Stimulated activated CD8-positive, alpha-beta memory T cell treated with anti-CD3 and anti-CD28 coated beads, Interleukin-7, amount 100 ng/mL, for 48 hours (primary cell): ENCODE measurements at places on chromosomes 5 and 9.

DNA sequence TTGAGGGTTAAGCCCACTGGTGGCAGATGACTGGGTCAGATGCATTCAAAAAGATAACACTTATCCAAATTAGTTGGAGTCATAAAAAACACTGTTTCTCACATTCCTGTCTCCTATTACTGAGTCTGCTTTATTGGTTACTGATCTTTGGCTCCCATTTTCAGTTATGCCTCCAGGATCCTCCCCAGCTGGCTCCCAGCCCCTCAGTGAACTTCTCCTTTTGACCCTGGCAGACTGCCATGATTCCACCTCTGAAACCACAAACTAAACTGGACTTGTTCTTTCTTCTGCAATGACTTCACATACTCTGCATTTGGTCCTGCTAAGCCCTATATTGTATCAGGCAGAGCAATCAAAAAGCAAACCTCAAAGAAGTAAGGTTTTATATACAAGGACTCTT lies 860.8 kb upstream of the DMAC1 start:
- no peak for DNase-seq

DNA sequence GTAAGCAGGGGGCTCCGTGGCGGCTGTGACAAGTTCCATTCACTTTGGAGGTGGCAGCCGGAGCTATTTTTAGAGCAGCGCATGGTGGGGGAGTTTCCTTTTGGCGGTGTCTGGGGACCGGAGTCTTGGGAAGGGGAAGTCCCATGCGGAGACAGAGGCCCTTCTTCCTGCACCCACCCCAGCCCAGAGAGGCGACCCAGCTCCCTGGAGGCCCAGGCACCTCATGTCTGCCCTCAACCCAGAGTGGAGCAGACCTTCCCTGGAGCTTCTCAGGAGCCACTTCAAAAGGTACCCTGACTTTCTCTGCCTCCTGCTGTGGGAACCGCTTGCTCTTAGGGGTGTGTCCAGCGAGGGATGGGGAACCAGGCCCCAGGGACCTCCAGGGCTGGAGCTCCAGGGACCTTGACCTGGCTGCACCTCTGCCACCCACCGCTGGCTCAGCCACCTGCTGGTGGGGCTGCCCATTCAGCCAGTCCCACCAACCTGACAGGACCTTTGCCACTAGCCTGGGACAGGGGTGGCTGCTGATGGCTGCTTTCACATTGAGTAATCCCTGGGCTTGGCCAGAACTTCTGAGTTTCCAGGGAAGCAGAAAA lies 34.1 kb downstream of the NEK6 start:
- DNase-seq = peak; percentile 48

GRCh38 chr9:105232207-105232606 lies 12.2 kb upstream of the SLC44A1 start:
- DNase-seq = no peak

- DNase-seq = no peak
These were observed 33.9 kb upstream of the RAD23B start for GRCh38 chr9:107249131-107249533.

GRCh38 chr9:19512103-19512832 lies 103.5 kb downstream of the ACER2 start:
- DNase-seq = no peak

DNA sequence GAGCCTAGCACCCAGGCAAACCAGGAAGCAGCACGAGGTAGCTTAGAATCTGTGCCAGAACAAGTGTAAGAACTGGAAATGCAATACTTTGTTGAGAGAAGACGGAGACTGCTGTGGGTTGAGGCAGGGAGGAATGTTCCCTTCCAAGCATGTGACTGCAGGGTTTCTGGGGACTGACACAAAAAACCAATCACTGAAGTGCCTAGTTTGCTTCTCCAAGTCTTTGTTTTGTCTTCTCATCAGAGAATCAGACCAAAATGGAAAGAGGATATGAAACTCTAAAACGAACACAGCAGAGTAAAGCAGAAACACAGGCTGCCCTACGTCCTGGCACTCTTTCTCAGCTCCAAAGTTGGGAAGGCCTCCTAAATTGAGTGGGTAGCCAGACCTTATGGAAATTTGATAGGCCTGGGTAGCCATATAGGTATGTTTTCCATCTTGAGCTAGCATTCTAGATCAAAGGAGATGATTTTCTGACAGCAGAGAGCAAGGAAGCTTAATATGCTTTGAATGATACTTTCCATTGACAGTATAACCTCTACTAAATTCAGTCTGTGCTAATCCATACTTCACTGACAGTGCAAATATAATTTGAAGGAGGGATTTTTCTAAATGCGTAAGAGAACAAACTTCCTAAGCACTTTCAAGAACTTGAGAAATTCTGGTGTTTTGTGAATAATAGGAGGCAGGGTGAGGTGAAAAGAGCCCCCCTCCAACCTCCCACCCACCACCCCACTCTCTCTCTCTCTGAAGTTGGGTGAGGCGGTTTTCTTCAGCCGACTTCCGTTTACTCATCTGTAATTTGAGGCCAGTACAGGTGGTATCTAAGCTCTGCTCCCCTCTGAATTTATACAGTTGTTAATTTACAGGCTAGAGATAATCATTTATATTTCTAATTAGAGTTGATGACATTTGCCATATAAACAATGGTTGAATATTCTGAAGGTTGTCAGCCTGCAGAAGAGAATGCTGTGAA lies 5.5 kb downstream of the ADRB2 start:
- no peak for DNase-seq

DNA sequence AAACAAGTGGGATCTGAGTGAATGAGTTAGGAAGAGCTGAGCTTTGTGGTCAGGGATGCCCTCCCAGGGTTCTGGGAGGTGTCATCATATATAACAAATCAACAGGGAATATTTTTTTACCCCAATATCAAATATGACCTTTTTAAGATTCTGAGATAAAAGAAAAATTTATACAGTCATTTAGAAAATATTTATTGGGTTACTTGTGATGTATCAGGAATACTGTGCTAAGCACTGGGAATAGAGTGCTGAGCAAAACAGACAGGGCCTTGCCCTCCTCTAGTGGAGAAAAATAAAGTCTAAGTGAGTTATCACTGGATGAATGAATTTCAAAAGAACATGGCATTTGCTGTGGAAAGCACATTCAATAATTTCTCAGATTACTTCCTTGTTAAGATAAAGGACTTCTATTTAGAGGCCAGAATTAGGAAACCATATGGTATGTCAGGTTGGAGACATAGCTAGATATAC lies 102.9 kb downstream of the BOD1 start:
- DNase-seq = no peak

GRCh38 chr9:94031946-94032345 lies 52.3 kb upstream of the PTPDC1 start:
- DNase-seq = no peak

GRCh38 chr5:116504593-116505166 lies 69.9 kb downstream of the SEMA6A start:
- no peak for DNase-seq

DNA sequence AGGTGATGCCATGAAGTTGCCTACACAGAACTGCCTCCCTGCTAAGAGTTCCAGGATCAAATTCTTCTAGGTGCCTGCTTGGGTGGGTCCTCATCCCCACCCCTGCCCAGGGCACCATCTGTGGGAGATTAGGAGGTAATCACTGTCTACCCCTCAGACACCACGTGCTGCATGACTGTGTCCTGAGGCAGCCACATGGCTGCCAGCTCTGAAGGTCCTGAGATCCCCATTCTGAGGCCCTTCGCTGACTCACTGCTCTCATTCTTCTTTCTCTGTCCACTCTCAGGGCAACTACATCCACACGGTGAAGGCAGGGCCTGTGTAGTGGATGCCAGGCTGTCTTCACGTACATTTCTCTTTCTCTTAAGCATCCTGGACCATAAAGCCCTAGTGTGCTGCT lies 222.9 kb upstream of the ANKRD55 start:
- DNase-seq = no peak

DNA sequence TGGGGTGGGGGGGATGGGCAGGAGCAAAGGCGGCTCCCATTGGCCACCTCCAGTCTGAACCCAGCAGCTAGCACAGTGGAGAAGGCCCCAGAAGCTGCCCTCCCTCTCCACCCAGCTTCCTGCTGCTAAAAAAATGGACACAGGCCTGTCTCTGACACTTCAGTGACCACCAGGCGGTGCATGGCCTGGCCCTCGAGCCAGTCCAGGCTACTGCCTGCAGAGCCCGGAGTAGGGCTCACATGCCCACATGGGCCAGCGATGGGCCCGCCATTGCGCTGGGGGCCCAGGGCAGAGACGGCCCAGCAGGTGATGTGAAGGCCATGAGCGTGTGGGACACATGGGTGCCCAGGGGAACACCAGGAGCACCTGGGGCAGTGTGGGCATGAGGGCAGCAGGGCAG lies 52.1 kb upstream of the NOTCH1 start:
- no peak for DNase-seq

DNA sequence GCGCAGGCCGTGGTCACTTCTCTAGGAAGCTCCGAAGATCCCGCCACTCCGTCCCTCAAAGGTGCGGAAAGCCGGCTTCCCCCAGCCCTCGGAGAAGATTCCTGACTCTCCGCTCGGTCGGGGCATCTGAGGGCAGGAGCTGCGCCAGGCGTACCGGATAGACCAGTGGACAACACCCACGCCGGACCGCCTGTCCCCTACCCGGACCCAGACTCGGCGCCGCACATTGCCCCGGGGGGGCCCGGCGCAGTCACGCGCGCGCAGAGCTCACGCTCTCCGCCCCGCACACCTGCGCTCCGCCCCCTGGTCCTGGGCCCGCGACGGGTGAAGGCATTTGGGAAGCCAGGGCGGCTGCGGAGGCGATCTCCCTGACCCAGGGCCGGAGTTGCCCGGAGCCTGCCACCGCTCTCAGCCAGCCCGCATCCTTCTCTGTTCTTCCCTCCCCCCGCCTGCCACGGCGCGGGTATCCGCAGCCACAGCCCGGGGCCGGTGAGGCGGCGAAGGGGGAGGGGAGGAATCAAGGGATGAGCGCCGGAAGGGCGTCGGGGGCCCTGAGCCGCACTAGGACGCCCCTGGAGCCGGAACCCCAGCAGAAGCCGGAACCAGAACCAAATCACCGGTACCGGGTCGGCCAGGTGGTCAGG lies 448 bp downstream of the RELL2 start:
- DNase-seq = peak; percentile 27

DNA sequence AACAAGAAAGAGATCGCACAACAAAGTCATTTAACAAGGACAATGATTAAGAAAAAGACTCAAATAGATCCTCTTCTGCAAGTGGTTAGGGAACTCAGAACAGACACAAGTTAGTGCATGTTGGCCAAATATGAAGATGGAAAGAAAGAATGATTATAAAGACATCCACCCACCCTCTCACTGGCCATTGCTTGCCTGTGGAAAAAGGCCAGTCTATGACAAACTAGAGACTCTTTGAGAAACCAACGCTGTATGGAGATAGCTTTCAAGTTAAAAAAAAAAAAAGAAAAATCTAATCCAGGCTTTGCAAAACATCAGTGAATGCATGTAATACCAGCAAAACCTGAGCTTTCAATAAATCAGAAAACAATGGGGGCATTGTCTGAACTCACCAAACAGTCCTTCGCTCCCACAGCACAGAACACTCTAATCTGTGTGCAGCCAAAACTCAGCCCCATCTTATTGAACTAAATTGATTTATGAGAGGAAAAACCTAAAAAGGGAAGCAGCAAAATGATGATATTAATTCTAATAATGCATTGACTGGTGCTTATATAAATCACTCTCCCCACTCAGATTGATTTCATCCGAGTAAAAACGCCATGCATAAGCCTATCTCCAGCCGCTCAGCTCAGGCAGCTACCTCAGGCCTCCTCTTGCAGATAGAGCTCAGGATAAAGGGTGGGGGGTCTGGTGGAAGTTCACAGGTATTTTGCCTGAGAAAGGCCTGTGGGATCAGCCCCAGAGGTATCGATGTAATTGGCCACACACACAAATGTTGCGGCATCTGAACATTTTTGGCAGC lies 547.1 kb downstream of the CCDC171 start:
- no peak for DNase-seq

DNA sequence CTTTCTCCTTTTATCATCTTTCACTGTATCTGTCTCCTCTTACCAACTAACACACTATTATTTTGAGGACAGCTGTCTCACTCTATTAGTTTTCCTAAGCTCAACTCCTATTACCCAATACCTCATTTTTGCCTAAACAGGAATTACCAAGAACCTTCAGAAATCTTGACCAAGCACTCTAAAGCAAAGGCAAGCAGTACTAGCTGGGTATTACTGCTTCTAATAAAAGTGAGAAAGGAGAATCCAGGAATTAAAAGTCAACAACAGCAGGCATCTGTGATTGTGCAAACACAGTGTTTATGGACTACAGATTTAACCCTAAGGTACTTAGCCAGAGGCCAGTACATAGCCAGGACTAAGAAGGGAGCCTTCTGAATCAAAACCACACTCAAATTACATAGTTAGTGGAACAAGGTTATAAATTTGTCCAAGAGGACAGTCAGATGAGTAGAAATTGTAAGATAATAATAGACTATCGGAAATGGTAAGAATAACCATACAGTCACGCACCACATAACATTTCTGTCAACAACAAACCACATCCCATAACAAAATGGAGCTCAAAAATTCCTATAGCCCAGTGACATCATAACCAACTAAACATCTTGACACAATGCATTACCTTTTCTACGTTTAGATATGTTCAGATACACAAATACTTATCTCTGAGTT lies 8.3 kb downstream of the RFX3 start:
- DNase-seq = no peak

DNA sequence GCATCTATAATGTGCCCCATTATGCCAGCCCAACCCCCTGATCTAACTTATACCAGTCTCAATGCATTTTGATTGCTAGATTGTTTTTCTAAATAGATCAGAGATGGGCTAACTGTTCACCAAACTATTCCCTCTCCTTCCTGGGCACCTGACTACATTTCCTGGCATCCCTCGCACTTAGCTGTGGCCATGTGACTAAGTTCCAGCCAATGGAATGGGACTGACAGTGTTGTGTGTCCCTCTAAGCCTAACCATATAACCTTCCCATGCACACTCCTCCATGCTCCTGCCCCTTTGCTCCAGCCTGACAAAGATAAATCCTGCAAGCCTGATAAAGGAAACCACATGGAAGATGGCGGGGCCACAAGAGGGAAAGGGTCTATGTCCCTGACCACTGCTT lies 12.3 kb upstream of the IFNK start:
- DNase-seq = no peak

GRCh38 chr9:78115073-78115472 lies 83.5 kb upstream of the GNAQ start:
- no peak for DNase-seq

GRCh38 chr5:35821513-35821912 lies 35.2 kb upstream of the IL7R start:
- DNase-seq = no peak

GRCh38 chr5:115180165-115180709 lies 10.5 kb upstream of the TRIM36 start:
- no peak for DNase-seq

- DNase-seq = no peak
These were observed 23.0 kb upstream of the B4GALT1 start for GRCh38 chr9:33190021-33190705.

GRCh38 chr5:923281-923873 lies 30.7 kb downstream of the TRIP13 start:
- peak; percentile 49 for DNase-seq
